PC-3 (cell line): ENCODE measurements at places on chromosomes 6 and 20. TPM values are rescaled to one million over a fixed set of nuclear protein-coding genes. Genes with fewer than 3 reads are reported as not detected.

DNA sequence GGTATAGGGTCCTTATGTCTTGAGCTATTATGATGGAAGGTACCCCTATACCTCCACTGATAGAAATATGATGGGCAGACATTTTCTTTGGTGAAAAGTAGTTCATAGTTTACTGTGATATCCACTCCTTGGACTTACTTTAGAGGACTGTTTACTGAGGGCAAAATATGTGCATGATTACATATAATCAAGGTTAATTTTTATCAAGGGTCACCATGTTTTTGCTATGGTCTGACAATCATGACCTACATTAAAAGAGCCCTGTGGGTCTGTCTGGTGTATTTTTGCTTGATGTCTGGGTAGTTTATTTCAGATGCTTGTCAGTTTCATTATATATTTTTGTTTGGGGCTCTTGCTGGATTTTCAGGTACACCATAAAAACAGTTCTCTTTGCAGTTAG, 40.1 kb downstream of the CDKAL1 start:
- DNase-seq = no peak

- no peak for DNase-seq
Measured at GRCh38 chr6:132471787-132472186, 41.1 kb downstream of the STX7 start.

GRCh38 chr6:88609983-88610382, 353.4 kb downstream of the RNGTT start:
- DNase-seq = no peak

DNA sequence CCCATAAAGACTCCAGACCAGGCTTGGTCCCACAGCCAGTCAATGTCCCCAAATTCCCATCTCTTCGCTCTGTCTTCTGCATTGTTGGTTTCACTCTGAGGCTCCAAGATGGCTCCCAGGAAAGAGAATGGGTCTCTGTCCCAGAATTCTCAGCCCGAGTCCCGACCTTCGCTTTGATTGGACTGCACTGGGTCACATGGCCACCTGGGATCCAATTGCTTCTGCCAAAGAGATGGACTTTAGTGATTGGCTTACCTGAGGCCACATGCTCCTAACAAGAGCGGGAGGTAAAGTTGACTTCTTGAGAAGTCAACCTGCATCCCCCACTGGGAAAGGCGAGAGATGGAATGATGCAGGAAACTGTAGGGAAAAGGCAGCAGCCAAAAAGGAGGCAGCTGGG, 104.7 kb upstream of the PMEPA1 start:
- DNase-seq = no peak

ELOVL2 gene
- total RNA-seq = 0.91 and 1.8 TPM in 2 replicates

SLC39A7 gene
- total RNA-seq = 128 and 149 TPM in 2 replicates

DNA sequence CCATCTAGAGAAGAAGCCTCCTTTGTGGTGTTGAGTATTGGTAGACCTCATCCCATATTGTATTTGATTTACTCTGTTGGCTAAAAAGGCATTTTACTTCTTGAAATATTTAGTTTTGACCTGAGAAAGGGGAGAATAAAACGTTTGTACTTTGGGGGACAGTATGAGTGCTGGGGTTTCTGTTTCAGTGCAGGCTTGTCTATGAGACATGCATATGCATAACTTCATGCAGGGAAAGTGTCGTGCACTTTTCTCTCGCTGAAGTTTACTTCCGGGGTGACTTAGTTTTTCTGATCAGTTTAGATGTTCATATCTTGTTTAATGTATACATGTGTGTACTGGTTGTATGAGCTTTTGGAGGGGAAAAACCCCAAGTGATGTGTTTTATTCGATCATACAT, 59.5 kb downstream of the UTRN start:
- no peak for DNase-seq

GRCh38 chr6:49980898-49981297, 11.5 kb upstream of the DEFB113 start:
- DNase-seq = no peak

DNA sequence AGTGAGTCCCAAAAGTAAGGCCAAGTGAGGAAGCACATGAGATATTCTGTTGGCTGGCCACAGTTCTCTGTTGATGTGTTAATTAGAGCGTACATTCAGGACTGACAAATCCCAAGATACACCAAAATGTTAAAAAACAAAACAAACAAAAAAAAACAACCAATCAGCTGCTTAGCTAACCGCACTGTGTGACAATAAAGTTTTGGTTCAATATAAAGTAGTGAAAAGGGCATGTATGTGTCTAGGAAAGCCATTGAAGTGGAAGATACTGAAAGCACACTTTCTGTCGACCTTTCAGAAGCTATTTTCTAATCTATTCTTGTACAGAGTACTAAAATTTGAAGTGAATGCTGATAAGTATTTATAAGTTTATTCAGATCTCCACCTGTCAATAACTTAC, 26.1 kb downstream of the NHLRC1 start:
- DNase-seq = no peak

RUNX2 gene
- total RNA-seq = 3.8 and 7.3 TPM in 2 replicates

IL17A gene
- total RNA-seq = not detected in 2 replicates

GRCh38 chr20:59382157-59382725, 81.8 kb downstream of the EDN3 start:
- no peak for DNase-seq

CRYBG1 gene
- total RNA-seq = 19.9 and 22.2 TPM in 2 replicates

DNA sequence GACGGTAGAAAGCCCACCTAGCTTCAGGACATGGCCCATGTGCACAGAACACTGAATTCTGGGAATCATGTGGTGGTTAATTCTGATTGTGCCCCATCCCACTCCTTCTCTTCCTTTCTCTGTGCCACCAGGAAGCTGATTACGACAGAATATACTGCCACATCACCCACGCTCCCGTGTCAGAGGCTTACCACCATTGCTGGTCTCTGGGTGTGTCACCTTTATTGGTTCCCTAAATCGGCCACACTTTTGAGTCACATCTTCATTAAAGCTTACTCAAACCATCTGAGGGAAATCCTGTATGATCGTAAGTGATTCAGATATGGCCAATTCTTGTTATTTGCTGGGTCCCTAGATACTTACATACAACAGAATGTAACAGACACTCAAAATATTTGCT, 3.1 kb downstream of the TRMT6 start:
- DNase-seq = peak; percentile 80

BFSP1 gene
- total RNA-seq = 2.2 and 2.7 TPM in 2 replicates

DNA sequence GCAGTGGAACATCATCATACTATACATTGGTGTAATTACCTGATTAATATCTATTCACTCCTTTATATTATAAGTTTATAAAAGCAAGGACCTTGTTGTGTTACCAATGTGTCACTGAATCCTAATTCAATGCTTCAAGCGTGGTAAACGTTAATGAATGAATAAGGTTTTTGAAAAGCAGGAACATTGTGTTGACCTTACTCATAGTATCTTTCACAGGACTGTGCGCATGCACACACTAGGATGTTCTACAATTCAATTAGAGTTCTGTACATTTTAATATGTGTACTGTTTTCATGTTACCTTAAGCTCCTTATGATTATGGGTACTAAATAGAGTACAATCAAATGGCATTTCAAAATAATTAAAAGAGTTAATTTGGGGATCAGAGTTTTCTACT, 578.5 kb downstream of the BMP2 start:
- DNase-seq = no peak

DNA sequence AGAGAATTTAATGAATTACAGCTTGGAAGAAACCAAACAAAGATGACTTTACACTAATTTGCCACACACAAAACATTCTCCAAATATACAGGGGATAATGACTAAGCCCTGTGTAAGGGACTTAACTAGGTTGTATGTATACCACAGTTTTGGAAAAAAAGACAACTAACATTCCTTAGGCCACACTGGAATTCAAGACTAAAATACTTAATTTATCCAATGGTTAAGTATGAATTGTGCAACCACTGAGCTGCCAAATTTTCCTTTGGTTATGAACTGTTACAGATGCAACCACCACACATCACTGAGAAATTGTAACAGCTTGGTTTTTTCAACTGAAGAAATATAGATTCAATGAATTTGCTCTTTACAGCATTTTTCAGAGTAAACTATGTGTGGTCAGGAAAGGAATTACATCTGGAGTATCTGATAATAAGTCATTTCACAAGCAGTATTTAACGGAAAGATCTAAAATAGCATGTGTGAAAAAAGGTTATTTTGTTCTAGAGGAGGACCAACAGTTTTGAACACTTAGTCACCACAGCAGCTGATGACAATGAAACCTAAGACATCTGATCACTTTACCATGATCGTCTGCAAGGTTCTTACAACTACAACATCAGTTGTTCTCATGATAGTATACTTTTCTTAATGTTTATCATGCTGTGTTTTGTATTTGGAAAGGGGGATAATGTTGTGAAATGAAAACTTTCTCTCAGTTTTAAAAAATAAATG, 318.8 kb downstream of the BCKDHB start:
- DNase-seq = peak; percentile 55

DNA sequence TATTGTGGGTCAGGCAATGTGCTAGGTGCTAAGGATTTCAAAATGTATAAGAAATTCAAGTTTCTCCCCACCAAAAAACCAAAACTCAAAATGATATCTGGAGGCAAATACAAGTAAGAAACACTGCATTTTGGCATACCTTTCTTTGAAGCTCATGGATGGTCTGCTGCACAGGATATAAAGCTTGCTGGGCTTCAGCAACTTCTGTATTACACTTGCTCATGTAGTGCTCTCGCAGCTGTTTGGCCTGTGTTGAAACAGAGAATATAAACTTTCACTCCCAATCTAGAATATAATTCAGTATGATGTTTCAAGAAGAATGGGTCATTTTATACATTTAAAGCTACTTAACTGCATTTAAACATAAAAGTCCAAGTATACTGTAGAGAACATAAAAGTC, 39.6 kb downstream of the SHPRH start:
- DNase-seq = no peak

DNA sequence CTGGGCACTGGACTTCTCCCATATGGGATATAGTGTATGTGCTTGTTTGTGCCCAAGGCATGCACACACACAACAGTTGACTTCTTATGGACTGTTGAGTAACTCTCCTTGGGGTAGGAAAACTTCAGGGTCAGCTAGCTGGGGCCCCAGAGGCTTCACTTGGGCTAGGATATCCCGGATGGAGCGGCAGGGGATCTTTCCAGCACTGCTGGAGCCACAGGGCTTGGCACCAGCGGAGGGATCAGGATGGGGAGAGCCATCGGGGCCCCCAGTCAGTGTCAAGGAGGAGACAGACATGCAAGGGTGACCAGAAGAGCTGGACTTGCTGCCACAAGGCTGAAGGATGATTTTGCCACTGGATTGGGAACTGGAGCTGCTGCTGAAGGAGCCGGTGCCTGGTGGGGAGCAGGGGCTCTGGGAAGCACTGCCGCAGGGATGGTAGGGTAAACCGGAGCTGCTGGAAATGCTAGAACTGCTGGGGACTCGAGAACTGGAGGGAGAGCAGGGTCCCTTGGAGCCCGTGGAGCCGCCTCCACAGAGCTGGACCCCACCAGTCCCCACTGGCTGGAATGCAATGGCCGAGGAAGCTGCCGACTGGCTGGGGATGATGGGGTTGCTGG, 1.5 kb downstream of the PSORS1C1 start:
- no peak for DNase-seq

OPRL1 gene
- 5.6 and 7.4 TPM in 2 replicates for total RNA-seq

TP53TG5 gene
- total RNA-seq = not detected in 2 replicates

- no peak for DNase-seq
Measured at GRCh38 chr20:11092151-11092550, 418.4 kb upstream of the JAG1 start.

- no peak for DNase-seq
Measured at GRCh38 chr20:58705208-58705926, 12.8 kb downstream of the NPEPL1 start.

DNA sequence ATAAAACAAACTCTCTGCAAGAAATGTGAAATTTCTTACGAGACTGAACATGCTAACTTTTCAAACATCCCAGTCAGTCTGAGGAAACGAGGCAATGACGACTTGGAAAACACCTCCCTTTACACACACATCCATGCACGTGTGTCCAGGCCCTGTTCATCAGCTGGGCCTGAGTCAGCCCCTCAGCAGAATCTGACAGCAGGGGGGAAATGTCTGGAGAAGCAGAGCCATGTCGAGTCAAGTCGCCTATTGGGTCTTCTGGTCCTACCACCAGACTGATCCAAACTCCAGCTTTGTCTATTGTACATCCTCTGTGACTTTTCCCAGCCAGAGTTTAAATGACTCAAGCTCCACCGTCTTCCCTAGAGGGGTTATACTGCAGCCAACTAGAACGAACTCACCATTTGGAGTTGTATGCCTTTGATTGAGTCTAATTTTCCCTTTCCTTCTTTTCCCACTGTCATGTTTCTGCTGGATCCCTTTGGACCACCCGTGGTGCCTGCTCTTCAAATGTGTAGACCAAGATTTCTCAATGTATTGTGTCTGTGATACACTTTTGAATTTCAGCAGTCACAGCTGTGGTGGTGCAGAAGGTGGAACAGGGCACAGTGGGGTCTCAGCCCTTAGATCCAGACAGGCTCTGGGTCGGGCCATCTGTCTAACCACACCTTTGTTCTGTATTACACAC, 254.0 kb downstream of the CDC5L start:
- DNase-seq = no peak

DNA sequence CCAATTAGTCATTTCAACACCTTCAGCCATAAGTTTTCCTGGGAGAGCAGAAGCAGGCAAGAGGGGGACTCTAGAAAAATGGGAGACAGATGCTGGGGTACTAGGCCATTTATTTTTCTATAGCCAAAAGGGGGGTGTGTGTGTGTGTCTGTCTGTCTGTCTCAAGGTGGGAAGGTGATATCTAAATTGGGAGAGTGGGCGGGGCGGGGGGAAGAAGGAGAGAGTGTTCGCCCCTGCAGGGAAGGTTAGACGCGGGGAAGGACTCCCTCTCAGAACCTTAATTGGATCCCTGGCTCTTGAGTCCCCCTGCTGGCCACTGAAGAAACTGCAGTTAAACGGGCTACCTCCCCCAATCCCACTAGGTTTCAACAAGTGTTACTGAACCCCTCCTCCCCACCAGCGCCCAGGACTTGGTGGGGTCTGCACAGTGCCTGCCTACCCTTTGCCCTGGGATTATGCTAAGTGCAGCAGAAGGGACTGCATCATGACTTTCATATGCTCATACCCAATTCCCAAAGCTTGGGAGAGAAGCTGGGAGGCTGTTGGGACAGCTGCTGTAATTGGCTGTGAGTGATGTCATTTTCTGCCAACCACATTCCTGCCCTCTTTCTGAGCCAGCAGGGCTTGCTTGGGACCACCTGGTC, 45.8 kb downstream of the FOXP4 start:
- peak; percentile 80 for DNase-seq

DNA sequence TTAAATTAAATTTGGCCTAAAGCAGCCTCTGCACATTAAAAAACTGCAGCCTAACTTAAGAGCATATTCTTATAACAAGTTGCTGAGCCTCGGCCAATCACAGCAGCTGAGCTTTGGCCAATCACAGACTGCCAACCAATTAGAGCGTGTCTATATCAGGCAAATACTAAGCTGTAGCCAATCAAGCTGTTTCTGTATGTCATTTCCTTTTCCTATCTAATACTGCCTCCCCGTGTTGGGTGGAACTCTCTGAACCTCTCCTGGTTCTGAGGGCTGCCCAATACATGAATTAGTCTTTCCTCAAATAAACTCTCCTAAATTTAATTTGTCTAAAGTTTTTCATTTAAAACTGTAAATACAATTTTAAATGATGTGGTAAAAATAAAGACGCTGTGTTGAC, 3.9 kb upstream of the TMEM244 start:
- no peak for DNase-seq

- no peak for DNase-seq
Measured at GRCh38 chr6:3409699-3410384, 47.0 kb downstream of the SLC22A23 start.
